Astrocyte of the spinal cord (primary cell): ENCODE measurements at places on chromosomes 7 and 10.
A peak's percentile ranks its signal among the peaks of the same experiment; 100 is the strongest.

- DNase-seq: no peak
These were observed 458.0 kb upstream of the GALNT17 start for GRCh38 chr7:70673778-70674570.

DNA sequence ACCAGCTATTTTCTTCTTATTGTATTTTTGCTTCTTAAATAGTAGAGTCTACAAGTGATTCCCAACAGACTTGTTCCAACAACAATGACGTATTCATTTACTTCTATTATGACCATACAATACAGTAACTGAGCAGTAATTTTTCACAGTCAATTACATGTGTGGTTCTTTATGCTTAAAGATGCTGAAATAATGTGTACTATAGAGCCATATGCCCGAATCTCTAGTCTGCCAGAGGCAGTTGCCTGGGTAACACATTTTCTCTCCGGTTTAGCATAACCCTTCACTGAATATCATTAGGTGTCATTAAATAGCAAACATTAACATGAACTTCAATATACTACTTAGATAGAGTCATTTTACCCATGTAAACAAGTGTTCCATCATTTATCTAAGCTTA, 75.0 kb downstream of the SLC25A13 start:
- no peak for DNase-seq

- DNase-seq: no peak
These were observed 27.0 kb downstream of the BLNK start for GRCh38 chr10:96244354-96244753.

DNA sequence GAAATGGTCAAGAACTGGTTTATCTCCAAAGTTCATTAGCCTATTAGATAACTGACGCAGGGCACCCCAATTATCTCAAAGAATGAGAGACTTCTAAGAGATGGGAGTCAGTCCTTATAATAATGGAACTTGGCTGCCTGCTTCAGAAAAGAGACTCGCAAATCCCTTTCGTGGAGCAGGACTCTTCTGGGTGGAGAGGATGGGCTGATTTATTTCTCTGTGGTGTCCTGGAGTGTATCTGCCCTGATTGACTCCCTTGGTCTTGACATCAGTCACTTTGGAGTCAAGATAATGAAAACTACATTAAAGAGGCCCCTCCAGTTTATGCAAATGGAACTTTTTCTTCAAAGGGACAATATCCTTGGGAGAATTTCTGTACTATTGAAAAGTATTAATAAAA, 198.9 kb downstream of the HDAC9 start:
- DNase-seq: no peak

- no peak for DNase-seq
These were observed 8.8 kb downstream of the CHST3 start for GRCh38 chr10:71972746-71973695.

- no peak for DNase-seq
These were observed 7.7 kb upstream of the ABCB1 start for GRCh38 chr7:87608431-87608830.

DNA sequence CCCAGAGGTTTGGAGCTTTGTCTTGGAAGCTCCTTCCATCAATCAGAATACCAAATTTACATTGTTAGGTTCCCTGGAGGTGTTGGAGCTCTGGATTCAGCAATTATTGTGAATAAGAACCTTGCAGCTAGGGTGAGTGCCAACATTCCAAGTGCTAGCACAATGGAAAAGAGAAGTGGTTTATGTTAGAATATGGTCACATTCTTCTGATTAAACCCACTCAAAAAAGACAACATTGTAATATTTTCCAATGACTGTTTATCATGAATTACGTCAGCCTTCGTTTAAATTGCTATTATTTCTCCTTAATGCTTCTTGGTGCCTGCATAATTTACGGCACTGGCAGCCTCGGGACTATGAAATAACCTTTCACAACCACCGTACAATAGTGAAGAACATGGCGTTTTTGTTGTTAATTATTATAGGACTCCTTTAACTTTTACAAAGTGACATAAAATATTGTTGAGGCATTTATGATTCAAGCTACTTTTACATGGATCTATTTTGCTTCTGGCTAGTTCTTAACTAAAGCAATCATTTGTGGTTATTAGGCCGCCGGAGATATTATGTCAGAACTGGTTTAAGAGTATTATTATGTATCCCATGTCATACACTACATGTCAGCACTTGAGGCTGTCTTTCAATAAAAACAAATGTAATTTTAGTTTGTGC, 117.7 kb downstream of the ARID5B start:
- DNase-seq: peak; percentile 50

DNA sequence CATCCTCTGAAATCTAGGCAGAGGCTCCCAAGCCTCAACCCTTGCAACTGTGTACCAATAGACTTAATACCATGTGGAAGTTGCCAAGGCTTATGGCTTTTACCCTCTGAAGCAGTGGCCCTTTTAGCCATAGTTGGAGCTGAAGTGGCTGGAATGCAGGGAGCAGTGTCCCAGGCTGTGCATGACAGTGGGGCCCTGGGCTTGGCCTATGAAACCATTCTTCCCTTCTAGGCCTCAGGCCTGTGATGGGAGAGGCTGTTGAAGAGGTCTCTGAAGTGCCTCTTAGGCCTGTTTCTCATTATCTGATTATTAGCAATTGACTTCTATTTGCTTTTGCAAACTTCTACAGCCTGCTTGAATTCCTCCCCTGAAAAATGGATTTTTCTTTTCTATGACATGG, 612.7 kb upstream of the ZWINT start:
- DNase-seq: no peak

DNA sequence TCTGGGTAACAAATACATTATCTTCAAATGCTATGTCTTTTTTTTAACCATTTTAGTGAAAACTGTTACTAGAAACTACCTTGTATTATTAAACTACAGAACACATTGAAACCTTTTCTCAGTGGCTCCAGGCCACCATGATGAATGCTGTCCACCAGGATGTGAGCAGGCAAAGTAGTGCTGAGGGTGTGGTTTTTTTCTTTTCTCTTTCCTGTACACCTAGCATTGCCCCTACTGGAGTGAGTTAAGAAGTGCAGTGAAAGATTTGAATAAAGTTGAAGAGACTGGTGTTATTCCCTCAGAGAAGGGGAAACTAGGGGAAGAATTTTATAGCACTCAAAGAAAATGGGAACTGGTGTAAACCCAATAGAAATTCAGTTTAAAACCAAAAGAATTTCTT, 120.0 kb upstream of the SAMD8 start:
- no peak for DNase-seq

- no peak for DNase-seq
These were observed 180.4 kb downstream of the TMEM26 start for GRCh38 chr10:61272781-61273180.

GRCh38 chr10:88874281-88874680, 5.8 kb upstream of the STAMBPL1 start:
- DNase-seq: no peak

GRCh38 chr10:79342295-79342761, 4.9 kb upstream of the PPIF start:
- no peak for DNase-seq

DNA sequence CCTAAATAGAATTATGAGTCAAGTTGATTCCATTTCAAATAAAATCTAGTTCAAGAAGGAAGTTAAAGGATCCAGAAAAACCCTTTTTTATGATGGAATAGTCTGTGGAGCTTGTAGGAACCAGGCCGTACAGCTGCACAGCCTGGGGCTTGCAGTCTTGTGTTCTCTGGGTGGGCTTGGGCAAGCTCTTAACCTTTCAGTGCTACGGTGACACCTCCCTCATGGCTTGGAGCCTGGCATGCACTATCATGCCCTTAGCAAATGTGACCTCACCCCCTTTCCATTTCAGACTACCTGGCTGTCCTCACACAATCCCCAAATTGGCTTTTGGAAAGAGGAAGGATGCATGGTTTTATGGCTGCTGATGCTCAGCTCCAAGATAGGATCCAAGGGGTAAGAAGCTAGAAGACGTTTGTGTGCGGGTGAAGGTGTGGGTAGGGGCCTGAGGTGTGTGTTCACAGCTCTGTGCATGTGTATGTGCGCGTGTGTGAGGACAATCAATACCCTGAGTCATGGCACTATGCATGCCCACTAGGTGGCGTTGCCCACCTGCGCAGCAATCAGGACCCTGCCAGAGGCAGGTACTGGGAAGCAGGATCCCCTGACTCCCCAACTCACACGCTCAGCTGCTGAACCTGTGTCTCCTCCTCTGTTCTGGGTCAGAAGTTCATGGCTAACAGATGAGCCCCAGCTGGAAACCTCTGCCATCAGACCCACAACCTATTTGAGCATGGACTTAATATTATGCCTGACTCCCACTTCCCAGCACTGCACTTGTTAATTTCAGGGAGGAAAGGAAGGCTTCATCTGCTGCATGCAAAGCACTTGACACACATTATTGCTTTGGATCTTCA, 113.4 kb downstream of the PTPN20 start:
- DNase-seq: peak; percentile 28

- DNase-seq: no peak
These were observed 128.5 kb upstream of the STEAP1 start for GRCh38 chr7:90025771-90026170.

GRCh38 chr10:89213191-89213808, 6.2 kb upstream of the CH25H start:
- peak; percentile 70 for DNase-seq

GRCh38 chr10:113331961-113332360, 220.9 kb upstream of the HABP2 start:
- no peak for DNase-seq

- DNase-seq: no peak
These were observed 62.1 kb downstream of the CRPPA start for GRCh38 chr7:16359216-16359615.

GRCh38 chr10:63798599-63799498, 277.6 kb downstream of the REEP3 start:
- DNase-seq: peak; percentile 98

- no peak for DNase-seq
These were observed 5.9 kb downstream of the MGMT start for GRCh38 chr10:129472696-129473555.

GRCh38 chr7:150900675-150901074, 48.4 kb downstream of the AOC1 start:
- DNase-seq: no peak

GRCh38 chr10:73585327-73585726, 5.8 kb downstream of the USP54 start:
- DNase-seq: no peak

DNA sequence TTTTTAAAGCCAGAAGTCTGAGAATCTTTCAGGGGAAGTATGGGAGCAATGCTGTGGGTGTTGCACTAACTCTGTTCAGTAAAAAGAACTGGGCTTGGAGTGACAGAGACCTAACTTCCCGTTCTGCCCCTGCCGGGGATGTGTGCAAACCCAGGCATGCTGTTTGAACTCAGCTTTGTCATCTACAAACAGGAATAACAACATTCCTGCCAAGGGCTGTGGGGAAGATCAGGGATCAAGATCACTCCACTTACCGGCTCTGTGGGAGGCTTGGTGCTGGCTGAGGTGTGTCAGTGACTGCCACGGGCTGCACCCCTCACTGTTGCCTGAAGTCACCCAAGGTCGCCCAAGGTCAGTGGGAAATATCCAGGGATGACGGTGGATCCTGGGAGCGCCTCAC, 23.1 kb upstream of the DRGX start:
- DNase-seq: no peak

GRCh38 chr7:12954380-12955033, 267.1 kb downstream of the ARL4A start:
- DNase-seq: no peak

DNA sequence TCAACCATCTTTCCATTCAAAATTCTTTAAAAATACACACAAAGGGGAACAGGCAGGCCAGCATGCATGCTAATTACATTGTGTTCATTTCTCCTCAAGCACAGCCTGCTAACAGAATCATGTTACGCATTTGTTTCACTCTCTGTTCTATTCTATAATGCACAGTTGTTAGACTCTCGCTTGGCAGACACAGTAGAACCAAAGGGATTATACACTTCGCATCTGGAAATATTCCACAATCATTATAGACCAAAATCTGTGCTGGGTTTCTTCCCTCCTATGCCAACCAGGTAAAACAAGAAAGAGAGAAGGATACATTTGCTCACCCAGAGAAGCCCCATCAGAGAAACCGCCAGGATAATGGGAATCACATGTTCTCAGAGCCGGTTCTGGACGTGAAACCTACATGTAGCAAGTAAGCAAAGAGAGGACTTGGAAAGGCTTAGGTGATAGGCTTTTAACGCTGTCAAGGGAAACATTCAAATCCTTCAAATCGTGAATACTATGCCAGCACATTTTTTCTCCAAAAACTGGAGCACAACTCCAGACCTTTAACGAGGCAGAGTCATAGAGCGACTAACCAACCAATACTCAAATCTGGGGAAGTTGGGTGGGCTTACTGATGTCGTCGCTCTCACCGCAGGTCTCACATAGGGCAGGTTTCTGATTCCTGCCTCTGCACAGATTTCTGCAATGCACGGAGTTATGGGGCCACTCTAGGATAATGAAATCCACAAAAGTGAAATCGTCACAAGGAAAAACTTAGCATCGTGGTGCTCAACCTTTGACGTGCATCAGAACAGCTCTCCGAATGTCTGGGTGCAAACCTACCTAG, 380.5 kb upstream of the AUTS2 start:
- no peak for DNase-seq

DNA sequence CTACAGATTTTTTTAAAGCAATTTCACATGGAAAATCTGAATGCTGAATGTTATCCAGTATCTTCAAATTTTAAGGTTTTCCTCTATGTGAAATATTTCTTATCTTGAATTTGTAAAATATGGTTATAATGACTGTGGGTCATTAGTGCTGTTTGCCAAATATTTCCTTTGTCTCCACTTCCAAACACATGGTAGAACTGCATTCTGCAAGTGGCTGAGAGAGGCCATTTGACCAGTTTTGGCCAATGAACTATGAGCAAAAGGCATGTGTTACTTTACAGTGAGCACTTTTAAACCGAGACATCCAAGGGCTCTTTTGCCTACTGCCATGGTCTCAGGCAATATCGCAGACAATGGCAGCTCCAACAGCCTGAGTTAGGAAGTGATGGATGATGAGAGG, 117.2 kb upstream of the RSU1 start:
- no peak for DNase-seq

DNA sequence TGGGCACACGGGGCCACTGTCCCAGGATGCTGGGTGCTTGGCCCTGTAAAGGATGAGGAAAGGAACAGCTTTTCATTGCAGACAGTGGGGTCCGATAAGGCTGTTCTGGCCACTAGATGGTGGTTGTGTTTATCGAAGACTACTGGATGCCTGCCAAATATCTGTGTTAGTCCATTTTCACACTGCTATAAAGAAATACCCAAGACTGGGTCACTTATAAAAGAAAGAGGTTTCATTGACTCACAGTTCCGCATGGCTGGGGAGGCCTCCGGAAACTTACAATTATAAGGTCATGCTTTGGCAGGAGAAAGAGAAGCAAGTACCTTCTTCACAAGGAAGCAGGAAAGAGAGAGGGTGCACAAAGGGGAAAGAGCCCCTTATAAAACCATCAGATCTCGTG, 32.2 kb upstream of the GARS1 start:
- peak; percentile 72 for DNase-seq

- no peak for DNase-seq
These were observed 112.8 kb downstream of the KLF6 start for GRCh38 chr10:3672220-3672619.

GRCh38 chr7:115037128-115037802, 115.4 kb downstream of the MDFIC start:
- DNase-seq: no peak

DNA sequence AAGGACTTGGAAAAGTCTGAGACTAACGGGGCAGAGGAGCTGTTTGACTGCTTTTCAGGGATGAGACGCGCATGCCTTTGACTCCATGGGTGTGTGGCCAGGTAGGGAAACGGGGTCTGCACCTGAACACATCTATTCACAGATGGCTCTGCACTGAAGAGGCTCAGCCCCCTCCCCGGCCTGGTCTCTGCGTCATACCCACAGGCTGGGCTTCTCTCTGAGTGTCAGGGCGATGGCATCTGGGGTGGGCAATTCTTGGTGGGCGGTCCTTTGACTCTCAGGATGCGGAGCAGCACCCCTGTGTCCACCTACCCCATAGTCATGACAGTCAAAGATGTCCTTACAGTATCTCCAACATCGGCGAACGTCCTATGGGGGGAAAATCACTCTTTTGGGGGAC, 23.0 kb downstream of the PFKP start:
- no peak for DNase-seq
